G401 (cell line): ENCODE measurements at places on chromosomes 5 and 9. TPM values are rescaled to one million over a fixed set of nuclear protein-coding genes. Genes with fewer than 3 reads are reported as not detected.

Gene SLCO6A1
- not detected in 2 replicates for total RNA-seq

Gene ALDH1A1
- not detected in 2 replicates for total RNA-seq

Gene NR5A1
- 0.54 and 0.55 TPM in 2 replicates for total RNA-seq

Gene CD180
- not detected in 2 replicates for total RNA-seq

Gene BTNL9
- 0.98 and 5.3 TPM in 2 replicates for total RNA-seq

Gene MVB12B
- total RNA-seq: 7.0 and 7.7 TPM in 2 replicates

Gene GPR150
- not detected in 2 replicates for total RNA-seq

Gene URM1
- total RNA-seq: 58.2 and 61.5 TPM in 2 replicates

Gene HSD17B3
- total RNA-seq: not detected in 2 replicates
